Gastrocnemius medialis (tissue), 4 donors: ENCODE measurements at places on chromosomes 12 and 14. TPM values are rescaled to one million over a fixed set of nuclear protein-coding genes. Genes with fewer than 3 reads are reported as not detected.

SLC6A13 gene
- 1.9 TPM for total RNA-seq

KRT7 gene
- 1.1 TPM for total RNA-seq

GPN3 gene
- total RNA-seq = 18.4 TPM

EXOC3L4 gene
- not detected for total RNA-seq

DNA sequence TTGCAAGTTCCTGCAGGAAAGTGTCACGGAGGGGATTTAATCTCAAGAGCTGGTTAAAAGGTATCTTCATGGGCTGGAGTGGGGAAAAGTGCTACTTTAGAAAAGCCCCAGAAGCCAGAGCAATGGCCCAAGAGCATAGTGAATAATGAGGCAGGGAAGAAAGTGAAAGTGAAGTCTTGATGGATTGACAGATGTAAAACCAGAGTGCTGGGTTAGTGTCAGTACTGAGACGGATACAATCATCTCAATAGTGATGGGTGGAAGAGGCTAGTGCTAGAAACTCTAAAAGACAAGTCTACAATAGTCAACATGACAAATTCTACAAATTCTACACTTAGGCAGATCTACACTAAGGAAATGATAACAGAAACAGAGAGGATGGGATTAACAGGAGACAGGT is 68.1 kb downstream of the CIT start:
- peaks cover 2% of the 10 kb centered on the region for H3K4me1 ChIP-seq
- no peak overlapping the region for H3K27ac ChIP-seq
- no peaks in the 10 kb centered on the region for H3K27me3 ChIP-seq
- H3K4me3 ChIP-seq = no peak overlapping the region

DNA sequence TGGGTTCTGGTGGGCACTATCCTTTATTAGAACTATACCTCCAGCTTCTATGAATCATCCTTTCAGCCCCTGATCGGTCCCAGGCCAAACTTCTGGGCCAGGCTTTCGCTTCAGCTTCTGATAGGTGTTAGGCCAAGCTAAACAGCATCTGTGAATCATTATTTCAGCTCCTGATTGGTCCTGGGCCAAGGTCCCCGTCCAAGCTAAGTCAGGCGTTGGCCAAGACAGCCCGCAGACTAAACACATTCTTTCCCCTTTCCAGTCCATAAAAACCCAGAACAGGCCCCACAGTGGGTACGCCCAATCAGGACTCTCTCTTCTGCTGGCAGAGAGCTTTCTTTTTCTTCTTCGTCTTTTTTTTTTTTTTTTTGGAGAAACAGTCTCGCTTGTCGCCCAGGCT is 1808.9 kb upstream of the SEL1L start:
- no peaks in the 10 kb centered on the region for H3K4me1 ChIP-seq
- no peak overlapping the region for H3K27ac ChIP-seq
- no peaks in the 10 kb centered on the region for H3K27me3 ChIP-seq

DNA sequence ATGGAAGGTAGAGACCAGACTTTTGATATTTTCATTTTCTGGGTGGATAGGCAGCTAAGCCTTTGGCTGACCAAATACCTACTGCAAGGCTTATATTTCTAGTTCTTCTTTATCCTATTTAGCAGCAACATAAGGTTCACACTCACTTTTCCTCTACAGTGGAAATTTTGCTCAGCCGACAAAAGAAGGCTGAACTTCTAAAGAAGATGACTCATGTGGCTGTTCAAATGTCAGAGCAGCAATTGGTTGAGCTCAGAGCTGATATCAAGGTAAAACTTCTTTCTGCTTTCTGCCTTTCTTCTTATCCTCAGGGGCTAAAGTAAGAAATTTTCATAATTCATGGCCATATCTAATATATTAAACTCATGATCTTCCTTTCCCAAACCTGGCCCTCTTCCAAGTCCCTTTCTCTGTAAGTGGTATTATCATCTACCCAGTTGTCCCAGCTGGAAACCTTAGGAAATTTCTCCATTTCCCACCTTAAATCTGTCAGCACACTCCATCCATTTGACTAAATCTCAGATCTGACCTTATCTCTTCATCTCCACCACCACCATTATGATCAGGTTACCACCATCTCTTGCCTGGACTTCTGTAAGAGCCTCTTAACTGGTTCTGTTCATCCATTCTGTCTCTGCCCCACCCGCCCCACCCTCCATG is 19.8 kb upstream of the KCNH3 start:
- H3K4me3 ChIP-seq = no peak overlapping the region
- H3K36me3 ChIP-seq = peaks cover 41% of the 10 kb centered on the region
- no peaks in the 10 kb centered on the region for H3K27me3 ChIP-seq
